Stimulated activated CD4-positive, alpha-beta T cell treated with anti-CD3 and anti-CD28 coated beads, Interleukin-2, amount 100 ng/mL, for 24 hours (primary cell): ENCODE measurements at places on chromosomes 12 and 14.

- no peak for DNase-seq
Measured at GRCh38 chr12:30806989-30807694, 52.4 kb upstream of the CAPRIN2 start.

DNA sequence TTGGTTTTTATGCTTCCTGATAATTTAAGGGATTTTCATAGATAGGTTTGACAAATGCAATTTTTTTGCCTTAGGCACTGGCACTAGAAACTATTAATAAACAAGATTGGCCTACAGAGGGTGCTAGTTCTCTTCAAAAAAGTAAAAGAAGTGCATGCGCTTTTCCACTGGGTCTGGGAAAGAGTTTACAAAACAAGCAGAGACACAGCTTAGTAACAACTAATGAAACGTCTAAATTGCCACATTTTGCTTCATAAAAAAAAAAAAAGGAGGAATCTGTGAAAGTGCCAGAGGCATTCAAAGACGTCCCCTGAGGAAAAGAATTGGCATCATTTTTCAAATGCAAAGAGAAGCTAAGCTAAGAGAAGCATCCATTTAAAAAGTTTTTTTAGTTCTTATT lies 58.3 kb upstream of the EEA1 start:
- DNase-seq, result no peak

DNA sequence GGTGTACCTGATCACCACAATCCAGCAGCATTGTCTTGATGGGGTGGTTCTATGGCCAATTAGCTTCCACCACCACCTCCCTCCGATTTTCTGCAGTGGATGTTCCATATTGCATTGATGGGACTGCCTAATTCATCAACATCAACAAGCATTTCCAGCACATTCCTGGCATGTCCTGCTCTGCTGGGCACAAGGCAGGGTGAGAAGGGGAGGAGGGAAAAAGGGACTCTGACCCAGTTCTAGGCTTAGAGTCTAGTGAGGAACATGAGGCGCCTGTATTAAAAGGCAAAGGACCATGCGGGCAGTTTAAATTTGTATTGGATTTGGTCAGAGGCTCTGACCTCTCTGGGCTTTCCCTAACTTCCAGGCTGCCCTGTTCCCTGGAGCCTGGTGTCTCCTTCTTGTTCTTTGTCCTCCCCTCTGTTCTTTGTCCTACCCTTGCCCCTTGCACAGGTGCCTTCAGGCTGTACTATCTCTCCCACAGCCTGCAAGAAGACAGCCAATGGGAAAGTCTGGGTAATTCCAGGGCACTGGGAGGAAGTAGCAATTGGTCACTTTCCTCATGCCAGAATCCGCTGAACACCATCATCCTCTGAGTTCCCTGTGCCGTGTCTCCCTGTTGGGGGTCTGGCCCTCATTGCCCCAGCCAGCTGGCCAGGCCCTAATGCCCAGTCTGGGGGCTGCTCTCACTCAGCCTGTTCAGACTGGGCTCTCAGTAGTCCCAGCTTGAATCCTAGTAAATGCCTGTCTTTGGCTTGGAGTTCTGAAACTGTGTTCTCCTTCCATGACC lies 43.3 kb downstream of the TSPAN11 start:
- no peak for DNase-seq

GRCh38 chr14:76958980-76959710 lies 69.4 kb downstream of the IRF2BPL start:
- DNase-seq, result no peak

DNA sequence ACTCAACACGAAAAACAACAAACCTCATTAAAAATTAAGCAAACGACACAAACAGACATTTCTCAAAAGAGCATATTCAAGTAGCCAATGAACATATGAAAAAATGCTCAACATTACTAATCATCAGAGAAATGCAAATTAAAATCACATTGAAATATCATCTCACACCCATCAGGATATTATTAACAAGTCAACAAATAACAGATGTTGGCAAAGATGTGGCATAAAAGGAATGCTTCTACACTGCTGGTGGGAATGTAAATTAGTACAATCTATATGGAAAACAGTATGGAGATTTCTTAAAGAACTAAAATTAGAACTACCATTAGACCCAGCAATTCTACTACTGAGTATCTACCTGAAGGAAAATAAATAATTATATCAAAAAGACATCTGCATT lies 182.2 kb downstream of the KITLG start:
- DNase-seq, result no peak

GRCh38 chr12:49902399-49903350 lies 1.0 kb downstream of the FAIM2 start:
- DNase-seq, result no peak

GRCh38 chr12:116950628-116951325 lies 40.0 kb downstream of the FBXW8 start:
- no peak for DNase-seq

- no peak for DNase-seq
Measured at GRCh38 chr14:94833633-94834032, 63.7 kb upstream of the GSC start.

- DNase-seq, result no peak
Measured at GRCh38 chr14:78403278-78403815, 233.2 kb downstream of the NRXN3 start.

- no peak for DNase-seq
Measured at GRCh38 chr12:65300679-65301349, 22.3 kb downstream of the MSRB3 start.
